ENCODE measurements at places on chromosomes 13 and 19.
A peak's percentile ranks its signal among the peaks of the same experiment; 100 is the strongest.

DNA sequence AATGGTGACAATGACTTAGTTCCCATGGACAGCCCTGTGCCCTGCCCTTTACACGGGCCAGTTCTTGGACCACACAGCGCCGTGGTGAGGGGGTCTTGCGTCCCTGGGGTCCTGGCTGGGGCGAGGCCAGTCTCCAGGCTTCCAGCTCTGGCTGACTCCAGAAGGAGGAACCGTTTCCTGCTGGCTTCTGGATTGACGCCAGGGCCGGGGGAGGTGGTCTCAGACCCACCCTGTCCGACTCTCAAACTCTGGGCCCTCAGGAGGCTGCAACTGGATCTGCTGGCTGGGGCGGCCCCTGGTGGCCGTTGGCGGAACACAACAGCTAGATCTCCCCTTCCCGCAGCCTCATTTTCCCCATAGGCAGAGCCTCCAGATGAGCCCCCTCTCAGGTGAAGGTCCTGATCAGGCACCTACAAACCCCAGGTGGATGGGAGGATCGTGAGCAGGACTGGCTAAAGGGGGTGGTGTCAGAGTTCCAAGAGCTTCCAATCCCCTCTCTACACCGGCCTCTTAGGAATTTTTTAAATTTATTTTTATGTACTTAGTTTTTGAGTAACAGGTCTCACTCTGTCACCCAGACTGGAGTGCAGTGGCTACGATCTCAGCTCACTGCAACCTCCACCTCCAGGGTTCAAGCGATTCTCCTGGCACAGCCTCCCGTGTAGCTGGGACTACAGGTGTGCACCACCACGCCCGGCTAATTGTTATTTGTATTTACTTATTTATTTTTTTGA, 8.0 kb downstream of the CCDC194 start:
- peak; percentile 52 for DNase-seq

- no peak for DNase-seq
These were observed 9.1 kb upstream of the SERTAD3 start for GRCh38 chr19:40453151-40453735.

- no peak for DNase-seq
These were observed 1086.6 kb downstream of the UQCRFS1 start for GRCh38 chr19:28126135-28126898.

DNA sequence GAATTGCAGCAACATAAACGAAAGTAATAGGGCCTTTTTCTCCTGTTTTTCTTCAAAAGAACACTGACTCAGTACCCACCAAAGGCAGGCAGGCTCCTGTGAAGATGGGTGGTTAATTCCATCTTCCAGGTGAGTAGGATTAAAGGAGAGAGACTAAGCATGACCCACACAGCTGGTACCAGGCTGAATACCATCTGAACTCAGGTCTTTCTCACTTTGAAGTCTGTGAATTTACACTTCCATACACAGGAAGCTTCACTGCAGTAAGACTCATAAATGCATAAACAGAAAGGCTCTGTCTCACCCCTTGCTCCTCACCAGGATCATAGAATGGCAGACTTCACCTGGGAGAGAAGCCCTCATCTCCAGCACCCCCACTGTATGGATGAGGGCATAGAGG, 194.6 kb downstream of the KLF12 start:
- no peak for DNase-seq

GRCh38 chr13:84192125-84192524, 309.9 kb upstream of the SLITRK1 start:
- no peak for DNase-seq

- no peak for DNase-seq
These were observed 139.2 kb downstream of the SLITRK5 start for GRCh38 chr13:87810391-87810801.

- peak; percentile 36 for DNase-seq
These were observed 128.7 kb downstream of the TSHZ3 start for GRCh38 chr19:31220540-31220939.

- no peak for DNase-seq
These were observed 32.1 kb downstream of the PPP2R1A start for GRCh38 chr19:52221831-52222375.

DNA sequence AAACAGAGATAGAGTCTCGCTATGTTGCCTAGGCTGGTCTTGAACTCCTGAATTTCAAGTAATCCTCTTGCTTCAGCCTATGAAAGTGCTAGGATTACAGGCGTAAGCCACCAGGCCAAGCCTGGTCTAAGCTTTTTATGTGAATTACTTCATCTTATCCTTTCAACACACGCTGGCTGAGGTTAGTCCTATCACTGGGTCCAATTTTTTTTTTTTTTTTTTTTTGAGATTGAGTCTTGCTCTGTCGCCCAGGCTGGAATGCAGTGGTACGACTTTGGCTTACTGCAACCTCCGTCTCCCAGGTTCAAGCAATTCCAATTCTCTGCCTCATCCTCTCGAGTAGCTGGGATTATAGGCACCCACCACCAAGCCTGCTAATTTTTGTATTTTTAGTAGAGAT, 10.4 kb downstream of the MYO1F start:
- peak; percentile 70 for DNase-seq

DNA sequence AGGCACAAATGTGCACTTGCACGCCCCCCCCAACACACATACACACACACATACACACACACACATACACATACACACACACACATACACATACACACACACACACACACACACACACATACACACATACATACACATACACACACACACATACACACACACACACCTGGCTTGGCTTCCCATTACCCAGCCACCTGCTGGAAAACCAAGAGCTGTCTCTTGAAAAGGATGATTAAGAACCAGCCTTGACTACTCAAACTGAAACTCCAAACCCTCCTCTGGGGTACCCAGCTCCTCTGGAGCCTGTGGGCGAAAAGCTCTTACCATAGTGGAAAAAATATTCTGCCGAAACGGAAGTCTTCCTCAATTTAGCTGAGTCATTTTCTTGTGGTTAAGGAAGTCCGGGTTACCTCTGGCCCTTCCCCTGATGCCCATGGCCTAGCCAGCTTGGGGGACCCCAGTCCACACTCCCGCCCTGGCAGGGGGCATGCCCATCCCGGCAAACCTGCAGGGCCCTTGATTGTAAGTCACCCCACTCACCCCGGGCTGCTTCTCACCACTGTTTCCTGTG, 21.9 kb downstream of the CEBPA start:
- DNase-seq: peak; percentile 82

GRCh38 chr13:112885782-112886268, 83.2 kb upstream of the MCF2L start:
- peak; percentile 51 for DNase-seq

DNA sequence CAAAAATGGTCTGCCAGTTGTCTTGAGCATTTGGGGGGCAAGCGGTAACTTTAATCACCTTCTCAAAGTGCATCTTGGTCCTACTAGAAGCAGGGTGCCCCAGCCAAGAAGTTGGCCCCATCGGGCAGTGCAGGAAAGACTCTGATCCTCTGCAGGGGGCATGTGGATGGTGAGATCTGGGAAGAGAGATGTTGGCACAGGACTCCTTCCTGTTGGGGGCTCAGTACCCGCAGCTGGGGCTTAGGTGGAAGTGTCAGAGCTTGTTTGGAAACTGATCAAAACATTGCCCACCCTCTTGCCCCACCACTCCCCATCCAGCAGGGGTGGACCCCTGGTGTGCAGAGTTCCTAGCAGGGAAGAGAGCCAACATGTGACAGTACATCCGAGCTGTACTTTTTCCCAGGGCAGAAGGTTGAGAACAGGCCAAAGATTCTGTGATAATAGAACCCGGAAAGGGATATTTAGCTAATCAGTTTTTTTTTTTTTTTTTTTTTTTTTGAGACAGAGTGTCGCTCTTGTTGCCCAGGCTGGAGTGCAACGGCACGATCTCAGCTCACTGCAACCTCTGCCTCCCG, 8.8 kb downstream of the RRAS start:
- no peak for DNase-seq

DNA sequence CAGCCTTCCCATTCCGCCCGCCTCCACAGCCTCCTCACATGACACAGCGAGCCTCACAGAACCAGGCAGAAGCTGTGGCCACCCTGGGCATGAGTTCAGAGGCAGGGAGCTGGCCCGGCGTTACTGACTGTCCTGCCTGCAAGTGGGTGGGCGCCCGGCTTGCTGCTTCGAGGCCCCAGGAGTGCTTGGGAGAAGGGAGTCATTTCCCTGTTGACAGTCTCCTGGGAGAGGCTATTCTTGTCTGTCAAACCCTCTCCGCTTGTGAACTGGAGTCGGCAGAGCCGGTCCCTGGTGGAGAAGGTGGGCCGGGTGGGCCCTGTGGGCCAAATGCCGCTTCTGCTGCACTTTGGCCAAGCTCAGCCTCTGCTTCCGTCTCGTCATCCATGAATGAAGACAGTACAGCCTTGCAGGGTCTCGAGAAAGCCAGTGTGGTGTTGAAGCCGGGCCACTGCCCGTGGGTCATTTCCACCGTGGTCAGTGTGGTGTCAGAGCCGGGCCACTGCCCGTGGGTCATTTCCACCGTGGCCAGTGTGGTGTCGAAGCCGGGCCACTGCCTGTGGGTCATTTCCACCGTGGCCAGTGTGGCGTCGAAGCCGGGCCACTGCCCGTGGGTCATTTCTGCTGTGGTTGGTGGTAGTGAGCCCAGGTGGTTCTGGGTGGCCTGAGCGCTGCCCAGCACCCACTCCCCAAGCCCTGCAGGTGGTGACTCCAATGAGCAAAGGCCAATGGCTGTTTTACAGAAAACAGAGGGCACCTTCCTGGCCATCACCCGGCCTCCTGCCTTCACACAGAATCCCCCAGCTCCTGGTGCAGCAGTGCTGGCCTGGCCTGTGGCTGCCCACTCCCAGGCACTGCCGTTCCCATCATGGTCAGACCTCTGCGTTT, 13.5 kb upstream of the F7 start:
- no peak for DNase-seq

- DNase-seq: peak; percentile 15
These were observed 1.9 kb downstream of the ZNF586 start for GRCh38 chr19:57771417-57771816.

DNA sequence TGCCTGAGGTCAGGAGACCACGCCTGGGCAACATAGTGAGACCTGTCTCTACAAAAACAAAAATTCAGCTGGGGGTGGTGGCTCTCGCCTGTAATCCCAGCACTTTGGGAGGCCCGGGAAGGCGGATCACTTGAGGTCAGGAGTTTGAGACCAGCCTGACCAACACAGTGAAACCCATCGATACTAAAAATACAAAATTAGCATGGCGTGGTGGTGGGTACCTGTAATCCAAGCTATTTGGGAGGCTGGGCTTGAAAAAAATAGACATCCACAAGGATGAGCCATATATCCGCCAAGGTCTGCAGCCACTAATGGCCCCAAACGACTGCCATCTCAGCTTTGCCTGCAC, 3.1 kb downstream of the RPS16 start:
- DNase-seq: no peak

- no peak for DNase-seq
These were observed 15.5 kb downstream of the PTGER1 start for GRCh38 chr19:14459703-14460102.

GRCh38 chr19:7226739-7227138, 67.5 kb downstream of the INSR start:
- DNase-seq: no peak

GRCh38 chr13:79846386-79846785, 365.4 kb downstream of the NDFIP2 start:
- no peak for DNase-seq

GRCh38 chr19:16330368-16330801, 5.8 kb downstream of the KLF2 start:
- DNase-seq: peak; percentile 85

- DNase-seq: no peak
These were observed 19.4 kb downstream of the IRS2 start for GRCh38 chr13:109767023-109767422.

DNA sequence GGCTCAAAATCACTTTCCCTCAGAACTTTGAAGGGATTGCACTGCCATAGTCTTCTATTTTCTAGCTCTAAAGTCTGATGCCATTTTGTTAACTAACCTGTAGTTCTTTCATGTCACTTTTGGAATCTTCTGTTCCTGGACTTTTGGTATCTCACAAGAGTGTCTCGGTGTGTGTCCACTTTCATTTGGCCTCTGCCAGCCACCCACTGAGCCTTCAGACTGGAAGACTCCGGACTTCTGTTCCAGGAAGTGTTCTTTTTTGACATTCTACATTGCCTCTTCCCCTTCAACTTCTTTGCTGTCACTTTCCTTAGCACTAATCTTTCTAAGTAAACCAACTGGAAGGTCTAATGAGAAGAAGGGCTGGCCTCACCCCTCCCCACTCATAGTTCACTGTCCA, 25.0 kb upstream of the LAMP1 start:
- peak; percentile 45 for DNase-seq

- DNase-seq: peak; percentile 80
These were observed 5.0 kb downstream of the CLEC11A start for GRCh38 chr19:50728084-50728737.

DNA sequence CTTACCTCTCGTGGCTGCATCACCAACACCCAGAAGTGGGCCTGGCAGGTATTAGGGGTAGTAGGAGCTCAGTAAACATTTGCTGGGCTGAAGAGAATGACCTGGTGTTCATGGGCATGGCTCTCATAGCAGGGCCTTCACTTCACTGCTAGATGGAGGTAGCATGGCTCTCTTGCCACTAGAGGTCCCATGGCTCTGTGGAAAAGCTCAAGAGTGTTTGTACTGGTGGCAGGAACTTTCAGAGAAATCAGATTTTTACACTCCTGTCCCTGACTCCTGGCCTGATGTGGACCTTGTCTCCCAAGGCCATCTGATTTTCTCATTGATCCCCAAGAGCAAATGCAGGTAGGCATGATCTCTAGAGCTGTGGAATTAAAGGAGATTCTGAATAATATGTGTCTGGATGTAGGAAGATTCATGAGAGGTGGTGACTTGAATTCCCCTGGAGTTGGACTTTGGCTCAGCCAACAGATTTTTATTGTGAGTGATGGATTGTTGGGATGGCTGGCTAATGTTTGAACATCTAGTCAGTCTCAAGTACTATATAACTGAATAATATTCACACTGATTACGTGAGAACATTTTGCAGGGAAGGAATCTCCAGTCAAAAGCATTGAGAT, 5.7 kb downstream of the ZNF574 start:
- DNase-seq: peak; percentile 37

DNA sequence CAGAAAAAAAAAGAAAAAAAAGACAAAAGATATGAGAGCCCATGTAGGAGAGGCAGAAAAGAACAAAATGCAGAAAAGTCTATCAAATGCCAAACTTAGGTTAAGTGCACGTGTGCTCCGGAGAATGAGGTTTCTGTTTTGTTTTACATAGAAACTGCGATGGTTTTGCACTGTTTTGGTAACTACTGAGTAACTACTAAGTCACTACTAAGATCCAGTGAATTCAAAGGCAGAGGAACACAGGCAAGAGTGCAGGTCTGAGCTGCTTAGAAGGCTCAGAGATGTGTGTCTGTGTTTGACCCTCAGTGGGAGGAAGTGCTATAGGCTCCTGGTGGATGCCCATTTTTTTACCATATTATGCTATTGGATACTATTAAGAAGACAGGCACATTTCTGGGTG, 299.3 kb downstream of the NDFIP2 start:
- no peak for DNase-seq
